ENCODE measurements at places on chromosomes 1 and 21. TPM values are rescaled to one million over a fixed set of nuclear protein-coding genes. Genes with fewer than 3 reads are reported as not detected.
A peak's percentile ranks its signal among the peaks of the same experiment; 100 is the strongest.

- peaks cover 23% of the 10 kb centered on the region for H3K36me3 ChIP-seq
- peak overlapping the region; percentile 90 for H3K4me3 ChIP-seq
- H3K27ac ChIP-seq, result peak overlapping the region; percentile 77
- H3K4me1 ChIP-seq, result peaks cover 54% of the 10 kb centered on the region
These were observed 823 bp downstream of the ENAH start for GRCh38 chr1:225651872-225652728.

- no peak for DNase-seq
- no peak overlapping the region for H3K27ac ChIP-seq
- H3K4me1 ChIP-seq, result peaks cover 34% of the 10 kb centered on the region
- no peaks in the 10 kb centered on the region for H3K27me3 ChIP-seq
- no peak overlapping the region for H3K4me3 ChIP-seq
These were observed 31.9 kb downstream of the UMODL1 start for GRCh38 chr21:42102991-42103390.

- DNase-seq, result no peak
- H3K27ac ChIP-seq, result no peak overlapping the region
- no peak overlapping the region for H3K4me3 ChIP-seq
- no peaks in the 10 kb centered on the region for H3K27me3 ChIP-seq
- H3K4me1 ChIP-seq, result no peaks in the 10 kb centered on the region
These were observed 21.5 kb upstream of the SAMSN1 start for GRCh38 chr21:14567331-14568279.

DNA sequence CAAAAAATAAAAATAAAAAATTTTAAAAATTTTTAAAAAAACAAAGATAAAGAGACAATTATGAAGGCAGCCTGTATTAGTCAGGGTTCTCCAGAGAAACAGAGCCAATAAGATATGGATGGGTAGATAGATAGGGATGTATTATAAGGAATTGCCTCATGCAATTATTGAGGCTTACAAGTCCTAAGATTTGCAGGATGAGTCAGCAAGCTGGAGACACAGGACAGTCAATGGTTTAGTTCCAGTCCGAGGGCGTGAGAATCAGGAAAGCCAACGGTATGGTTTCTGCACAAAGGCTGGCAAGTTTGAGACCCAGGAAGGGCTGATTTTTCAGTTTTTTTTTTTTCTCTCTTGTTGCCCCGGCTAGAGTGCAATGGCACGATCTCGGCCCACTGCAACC lies 24.1 kb upstream of the EIF4G3 start:
- no peaks in the 10 kb centered on the region for H3K36me3 ChIP-seq
- DNase-seq, result no peak
- no peaks in the 10 kb centered on the region for H3K27me3 ChIP-seq
- H3K4me1 ChIP-seq, result peaks cover 4% of the 10 kb centered on the region

DNA sequence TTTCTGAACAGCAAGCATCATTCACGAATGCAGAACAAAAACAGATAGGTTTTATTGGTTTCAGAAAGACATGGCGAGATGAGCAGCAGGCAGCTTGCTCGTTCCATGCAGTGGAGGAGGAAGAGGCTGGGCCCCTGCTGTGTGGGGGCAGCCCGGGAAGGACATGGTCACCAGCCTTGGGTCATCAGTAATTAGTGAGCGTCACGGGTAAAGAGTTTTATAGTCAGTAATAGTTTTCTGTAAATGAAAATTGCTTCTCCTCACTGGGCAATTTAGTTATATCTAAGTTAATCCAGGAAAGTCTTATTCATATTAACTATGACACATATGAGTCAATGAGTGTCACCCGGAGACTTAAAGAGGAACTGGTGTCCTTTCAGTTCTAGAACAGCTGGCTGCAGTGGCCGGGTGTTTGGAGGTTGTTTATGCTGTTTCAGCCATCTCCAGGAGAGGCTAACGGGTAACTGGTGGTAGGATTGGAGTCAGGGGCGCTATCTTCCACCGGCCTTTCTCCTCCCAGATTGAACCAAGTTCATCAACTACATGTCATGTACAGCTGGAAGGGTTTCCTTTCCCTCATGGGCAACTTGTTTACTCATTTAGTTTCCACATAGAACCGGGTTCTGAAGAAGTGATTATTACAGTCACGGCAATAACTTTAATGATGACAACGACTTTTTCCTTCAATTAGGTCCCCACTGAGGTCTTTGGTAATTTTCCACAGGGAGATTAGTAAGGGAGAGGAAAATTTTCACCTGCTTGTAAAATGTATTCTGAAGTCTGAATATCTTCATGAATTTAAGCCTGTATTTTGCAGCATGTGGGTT lies 34.6 kb upstream of the SLC45A1 start:
- no peak for DNase-seq
- no peak overlapping the region for H3K27ac ChIP-seq
- no peaks in the 10 kb centered on the region for H3K27me3 ChIP-seq
- H3K4me3 ChIP-seq, result no peak overlapping the region
- no peaks in the 10 kb centered on the region for H3K36me3 ChIP-seq

DNA sequence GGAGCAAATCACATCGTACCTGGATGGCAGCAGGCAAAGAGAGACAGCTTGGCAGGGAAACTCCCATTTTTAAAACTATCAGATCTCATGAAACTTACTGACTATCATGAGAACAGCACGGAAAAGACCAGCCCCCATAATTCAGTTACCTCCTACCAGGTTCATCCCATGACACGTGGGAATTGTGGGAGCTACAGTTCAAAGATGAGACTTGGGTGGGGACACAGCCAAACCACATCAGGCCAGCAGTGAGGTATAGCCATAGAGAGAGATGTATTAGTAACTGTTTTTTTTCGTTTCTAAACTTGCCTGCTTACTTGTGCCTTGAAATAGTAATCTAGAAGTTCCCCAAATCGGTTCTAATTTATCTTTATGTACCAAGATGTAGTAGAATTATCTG lies 48.9 kb downstream of the AK4 start:
- H3K4me3 ChIP-seq, result no peak overlapping the region
- no peaks in the 10 kb centered on the region for H3K4me1 ChIP-seq
- no peak overlapping the region for H3K27ac ChIP-seq

DNA sequence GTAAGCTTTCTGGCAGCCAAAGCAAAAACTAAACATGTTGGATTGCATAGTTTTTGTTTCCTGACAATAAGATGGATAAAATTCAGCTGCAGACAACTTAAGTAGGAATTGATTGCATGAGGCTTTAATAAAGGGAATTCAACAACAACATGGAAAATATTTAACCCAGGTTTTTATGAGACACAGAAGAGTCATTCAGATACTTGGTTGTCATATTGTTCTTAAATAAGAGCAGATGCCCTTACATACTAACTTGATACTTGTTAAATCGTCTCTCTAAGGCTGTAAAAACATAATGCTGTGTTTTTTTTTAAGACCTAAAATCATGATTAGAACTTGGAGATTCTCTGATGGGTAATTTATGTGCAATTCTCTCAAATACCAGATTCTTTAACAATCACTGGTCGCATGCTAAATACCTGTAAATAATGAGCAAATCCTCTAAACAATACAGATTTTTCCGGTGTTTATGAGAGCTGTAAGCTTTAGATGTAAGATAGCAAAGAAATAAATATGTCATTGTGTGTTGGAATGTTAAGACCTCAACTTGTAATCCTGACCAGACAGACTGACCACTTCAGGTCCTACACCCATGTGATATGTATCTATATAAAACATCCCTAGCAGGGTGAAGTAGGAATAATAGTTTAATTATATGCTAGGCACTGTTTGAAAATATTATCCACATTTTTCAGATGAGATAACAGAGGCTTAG lies 37.8 kb upstream of the CD34 start:
- H3K4me1 ChIP-seq, result peaks cover 52% of the 10 kb centered on the region
- no peaks in the 10 kb centered on the region for H3K36me3 ChIP-seq
- no peak overlapping the region for H3K4me3 ChIP-seq
- H3K27me3 ChIP-seq, result no peaks in the 10 kb centered on the region
- peak overlapping the region; percentile 56 for H3K27ac ChIP-seq

- no peaks in the 10 kb centered on the region for H3K36me3 ChIP-seq
- no peak overlapping the region for H3K27ac ChIP-seq
- no peak overlapping the region for H3K4me3 ChIP-seq
These were observed 10.3 kb downstream of the NFIA start for GRCh38 chr1:61092642-61093041.

GRCh38 chr1:43836267-43836951 lies 97.2 kb upstream of the ARTN start:
- DNase-seq, result peak; percentile 68
- H3K27me3 ChIP-seq, result no peaks in the 10 kb centered on the region
- peaks cover 60% of the 10 kb centered on the region for H3K4me1 ChIP-seq
- peak overlapping the region; percentile 98 for H3K27ac ChIP-seq
- peaks cover 15% of the 10 kb centered on the region for H3K36me3 ChIP-seq

GRCh38 chr1:12031039-12031980 lies 12.0 kb downstream of the MIIP start:
- no peak overlapping the region for H3K27ac ChIP-seq
- H3K27me3 ChIP-seq, result no peaks in the 10 kb centered on the region
- H3K4me3 ChIP-seq, result no peak overlapping the region
- peaks cover 32% of the 10 kb centered on the region for H3K36me3 ChIP-seq

DNA sequence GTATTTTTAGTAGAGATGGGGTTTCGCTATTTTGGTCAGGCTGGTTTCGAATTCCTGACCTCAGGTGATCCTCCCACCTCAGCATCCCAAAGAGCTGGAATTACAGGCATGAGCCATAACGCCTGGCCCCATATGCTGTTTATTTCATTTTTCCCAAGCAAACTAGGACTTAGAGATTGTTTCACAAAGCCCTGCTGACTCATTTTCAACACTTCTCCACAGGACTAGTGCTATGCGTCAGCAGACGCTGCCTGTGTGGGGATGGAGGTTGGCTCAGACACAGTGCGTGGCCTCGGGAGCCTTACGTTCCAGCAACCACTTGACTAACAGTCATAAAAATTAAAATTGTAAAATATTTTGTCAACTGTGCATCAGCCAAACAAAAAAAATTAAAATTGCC lies 22.7 kb downstream of the PKNOX1 start:
- peaks cover 14% of the 10 kb centered on the region for H3K36me3 ChIP-seq
- H3K4me1 ChIP-seq, result peaks cover 30% of the 10 kb centered on the region
- no peak overlapping the region for H3K4me3 ChIP-seq

DNA sequence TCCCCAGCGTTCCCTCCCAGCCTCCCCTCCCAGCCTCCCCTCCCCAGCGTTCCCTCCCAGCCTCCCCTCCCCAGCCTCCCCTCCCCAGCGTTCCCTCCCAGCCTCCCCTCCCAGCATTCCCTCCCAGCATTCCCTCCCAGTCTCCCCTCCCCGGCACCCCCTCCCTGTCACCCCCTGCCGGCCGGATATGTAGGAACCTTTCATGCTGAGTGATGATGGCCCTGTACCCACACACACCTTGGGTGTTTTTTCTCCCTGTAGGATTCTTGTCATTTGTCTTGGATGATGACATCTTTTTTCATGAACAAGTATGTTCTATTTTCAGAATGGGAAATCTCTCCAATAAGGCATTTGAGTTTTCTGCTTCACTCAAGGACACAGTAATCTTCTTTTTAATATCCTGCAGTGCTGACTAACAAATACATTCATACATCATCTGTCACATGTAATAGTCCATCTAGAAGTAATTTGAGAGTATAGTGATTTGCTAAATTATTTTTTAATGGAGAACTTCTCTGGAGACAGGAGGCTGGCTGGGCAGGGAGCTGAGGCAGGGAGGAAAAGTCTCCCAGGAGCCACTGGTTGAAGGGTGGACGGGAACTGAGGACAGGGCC lies 19.5 kb downstream of the FTCD start:
- H3K4me1 ChIP-seq, result no peaks in the 10 kb centered on the region
- H3K27me3 ChIP-seq, result peaks cover 3% of the 10 kb centered on the region
- H3K36me3 ChIP-seq, result peaks cover 4% of the 10 kb centered on the region
- DNase-seq, result no peak
- no peak overlapping the region for H3K27ac ChIP-seq
- no peak overlapping the region for H3K4me3 ChIP-seq

DNA sequence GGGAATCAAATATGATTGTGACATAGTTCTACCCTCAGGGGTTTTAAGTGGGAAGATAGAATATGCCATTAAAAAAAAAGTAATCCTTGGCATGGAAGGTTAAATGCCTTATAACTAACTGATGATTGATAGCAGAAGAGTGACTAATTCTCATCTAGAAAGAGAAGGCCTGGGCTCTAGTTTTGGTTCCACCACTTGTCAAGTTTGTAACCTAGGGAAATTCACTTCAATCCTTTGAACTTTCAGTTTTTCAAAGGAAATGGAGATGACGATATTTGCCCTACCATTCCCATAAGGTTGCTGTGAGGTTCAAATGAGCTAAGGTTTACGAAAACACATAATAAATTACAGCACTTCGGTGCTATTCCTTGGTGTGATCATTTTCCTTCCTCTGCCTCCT lies 88.5 kb downstream of the GPR88 start:
- no peak overlapping the region for H3K4me3 ChIP-seq
- H3K36me3 ChIP-seq, result no peaks in the 10 kb centered on the region
- no peaks in the 10 kb centered on the region for H3K27me3 ChIP-seq
- H3K27ac ChIP-seq, result no peak overlapping the region

GRCh38 chr21:32131164-32131563 lies 147.7 kb downstream of the MIS18A start:
- H3K27me3 ChIP-seq, result no peaks in the 10 kb centered on the region
- no peak overlapping the region for H3K4me3 ChIP-seq
- H3K4me1 ChIP-seq, result peaks cover 47% of the 10 kb centered on the region

NTNG1 gene
- not detected for total RNA-seq

SMIM11 gene
- 7.8 TPM for total RNA-seq

CRP gene
- not detected for total RNA-seq

HMGN1 gene
- 461 TPM for total RNA-seq
